ENCODE measurements at places on chromosomes 6 and 20.

DNA sequence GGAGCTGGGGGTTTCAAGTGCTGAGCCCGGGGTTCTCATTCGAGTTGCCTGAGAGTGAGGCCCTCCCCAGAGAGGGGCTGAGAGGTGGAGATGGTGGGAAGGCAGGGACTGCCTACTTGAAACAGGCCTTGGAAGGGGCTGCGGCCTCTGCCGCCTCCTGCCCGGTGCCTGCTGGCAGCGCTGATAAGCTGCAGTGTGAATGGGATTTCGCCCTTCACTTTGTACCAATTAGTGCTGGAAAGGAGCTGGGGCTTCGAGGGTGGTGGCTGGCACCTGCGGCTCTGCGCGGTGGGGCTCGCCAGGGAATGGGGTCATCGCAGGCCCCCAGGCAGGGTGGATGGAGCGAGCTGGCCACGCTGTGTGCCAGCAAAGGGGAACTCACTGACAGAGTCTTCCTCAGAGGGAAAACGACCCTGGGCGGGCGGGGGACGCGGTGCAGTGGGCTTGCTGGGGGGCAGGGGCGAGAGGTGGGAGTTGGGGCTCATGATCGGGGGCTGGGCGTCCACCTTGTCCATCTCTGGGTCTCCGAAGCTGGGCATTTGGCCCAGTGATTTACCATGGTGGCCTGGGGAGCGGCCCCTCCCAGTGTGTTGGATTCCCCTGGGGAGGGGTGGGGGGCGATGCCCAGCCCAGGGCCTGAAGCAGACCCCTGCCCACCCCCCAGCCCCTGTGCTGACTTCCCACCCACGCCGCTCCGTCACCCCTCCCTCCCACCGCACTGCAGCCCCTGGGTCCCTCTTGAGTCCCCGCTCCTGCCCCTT, 22.9 kb downstream of the COL20A1 start:
- no peak for DNase-seq

DNA sequence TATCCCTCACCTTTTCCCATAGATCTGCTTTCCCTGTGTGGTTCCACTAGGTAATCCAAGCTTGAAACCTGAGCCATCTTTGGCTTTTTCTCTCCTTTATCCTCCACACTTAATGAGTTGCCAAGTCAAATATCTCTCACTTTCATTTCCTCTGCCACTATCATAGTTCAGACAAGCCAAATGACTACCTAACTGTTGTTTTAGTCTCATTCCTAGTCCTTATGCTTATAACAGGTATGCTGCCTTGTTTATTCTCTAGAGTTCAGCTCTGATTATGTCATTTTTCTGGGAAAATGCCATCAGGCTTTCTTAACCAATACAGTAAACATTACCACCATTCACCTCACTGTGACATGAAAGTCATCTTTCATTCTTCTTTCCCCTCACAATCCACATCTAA, 6.5 kb downstream of the EFHC1 start:
- no peak for DNase-seq

- no peak for DNase-seq
Observed at GRCh38 chr20:50992733-50993457, 30.0 kb downstream of the KCNG1 start.

- DNase-seq, result no peak
Observed at GRCh38 chr20:22455259-22455658, 129.1 kb downstream of the FOXA2 start.

DNA sequence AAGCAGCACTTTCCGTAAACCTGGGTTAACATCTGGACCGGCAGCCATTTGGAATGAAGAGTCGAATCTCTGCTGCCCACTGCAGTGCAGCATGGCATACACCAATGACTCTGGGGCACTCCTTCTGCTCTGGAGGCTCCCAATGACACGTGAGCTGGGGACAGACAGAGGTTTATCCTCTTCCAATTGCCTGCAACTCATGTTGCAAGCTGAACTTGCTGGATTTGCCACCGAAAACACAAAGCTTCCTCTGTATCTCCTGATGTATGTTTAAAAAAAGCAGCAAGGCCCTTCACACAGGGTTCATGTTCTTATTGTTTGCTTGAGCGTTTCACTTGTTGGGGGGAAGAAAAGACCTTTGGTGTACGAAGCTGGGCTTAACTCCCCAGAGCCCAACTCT, 10.8 kb downstream of the NCOA5 start:
- no peak for DNase-seq

GRCh38 chr20:51428401-51429143, 113.9 kb downstream of the NFATC2 start:
- no peak for DNase-seq

DNA sequence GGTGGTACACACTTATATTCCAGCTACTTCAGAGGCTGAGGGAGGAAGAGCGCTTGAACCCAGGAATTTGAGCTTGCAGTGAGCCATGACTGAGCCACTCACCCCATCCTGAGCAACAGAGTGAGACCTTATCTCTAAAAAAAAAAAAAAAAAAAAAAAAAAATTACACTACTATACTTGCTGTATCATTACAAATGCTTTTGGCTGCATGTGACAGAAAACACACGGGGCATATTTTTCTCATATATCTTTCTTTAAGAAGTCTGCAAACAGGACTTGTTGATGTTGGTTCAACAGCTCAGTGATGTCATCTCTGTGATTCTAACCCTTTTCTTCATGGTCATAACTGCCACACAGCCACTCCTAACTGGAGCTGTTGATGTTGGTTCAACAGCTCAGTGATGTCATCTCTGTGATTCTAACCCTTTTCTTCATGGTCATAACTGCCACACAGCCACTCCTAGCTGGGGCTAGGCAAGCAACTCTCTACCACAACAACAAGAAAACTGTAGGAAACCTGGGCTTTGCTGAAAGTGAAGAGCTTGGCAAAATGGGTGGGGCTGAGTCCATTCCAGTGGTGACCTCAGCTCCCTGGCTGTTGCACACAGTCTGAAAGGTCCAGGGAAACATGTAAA, 19.8 kb downstream of the MTFR2 start:
- no peak for DNase-seq

GRCh38 chr6:131918650-131919355, 32.4 kb downstream of the CCN2 start:
- DNase-seq, result no peak

DNA sequence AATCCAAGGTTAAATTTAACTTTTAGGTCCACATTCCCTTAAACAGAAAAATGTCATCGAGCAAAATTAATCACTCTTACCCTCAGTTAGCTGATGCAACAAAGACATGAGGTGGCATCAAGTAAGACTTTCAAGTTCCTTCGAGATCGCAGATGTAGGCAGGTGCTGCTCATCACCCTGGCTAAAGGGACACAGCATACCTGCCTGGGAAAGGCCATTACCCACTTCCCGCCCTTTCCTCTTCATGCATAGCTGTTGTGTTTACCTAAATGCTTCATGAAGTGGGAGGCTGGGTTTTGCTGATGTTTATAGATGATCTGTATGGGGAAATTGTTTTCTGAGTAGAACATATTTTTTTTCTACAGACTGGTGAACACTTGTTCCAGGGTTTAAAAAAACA, 67.7 kb downstream of the GFRA4 start:
- DNase-seq, result no peak

- DNase-seq, result no peak
Observed at GRCh38 chr6:15893556-15894253, 230.9 kb upstream of the DTNBP1 start.

GRCh38 chr6:158028876-158029275, 47.2 kb downstream of the SYNJ2 start:
- no peak for DNase-seq

DNA sequence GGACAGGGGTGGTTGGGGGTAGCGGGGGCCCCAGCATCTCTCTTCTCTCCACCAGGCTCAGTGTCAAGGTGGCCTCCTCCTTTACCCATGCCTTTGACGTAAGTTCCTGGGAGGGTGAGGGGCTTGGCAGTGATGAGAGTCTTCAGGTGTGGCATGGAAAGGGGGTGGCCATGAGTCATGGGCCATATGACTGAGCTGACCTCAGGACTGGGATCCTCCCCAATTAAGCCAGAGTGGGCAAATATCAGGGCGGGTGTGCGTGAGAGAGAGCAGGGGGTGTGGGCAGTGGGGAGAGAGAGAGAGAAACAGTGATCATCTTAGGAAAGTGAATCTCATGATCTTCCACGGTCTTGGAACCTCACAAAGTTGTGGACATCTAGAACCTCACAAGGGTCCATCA, 8.2 kb upstream of the BPIFB4 start:
- DNase-seq, result no peak

DNA sequence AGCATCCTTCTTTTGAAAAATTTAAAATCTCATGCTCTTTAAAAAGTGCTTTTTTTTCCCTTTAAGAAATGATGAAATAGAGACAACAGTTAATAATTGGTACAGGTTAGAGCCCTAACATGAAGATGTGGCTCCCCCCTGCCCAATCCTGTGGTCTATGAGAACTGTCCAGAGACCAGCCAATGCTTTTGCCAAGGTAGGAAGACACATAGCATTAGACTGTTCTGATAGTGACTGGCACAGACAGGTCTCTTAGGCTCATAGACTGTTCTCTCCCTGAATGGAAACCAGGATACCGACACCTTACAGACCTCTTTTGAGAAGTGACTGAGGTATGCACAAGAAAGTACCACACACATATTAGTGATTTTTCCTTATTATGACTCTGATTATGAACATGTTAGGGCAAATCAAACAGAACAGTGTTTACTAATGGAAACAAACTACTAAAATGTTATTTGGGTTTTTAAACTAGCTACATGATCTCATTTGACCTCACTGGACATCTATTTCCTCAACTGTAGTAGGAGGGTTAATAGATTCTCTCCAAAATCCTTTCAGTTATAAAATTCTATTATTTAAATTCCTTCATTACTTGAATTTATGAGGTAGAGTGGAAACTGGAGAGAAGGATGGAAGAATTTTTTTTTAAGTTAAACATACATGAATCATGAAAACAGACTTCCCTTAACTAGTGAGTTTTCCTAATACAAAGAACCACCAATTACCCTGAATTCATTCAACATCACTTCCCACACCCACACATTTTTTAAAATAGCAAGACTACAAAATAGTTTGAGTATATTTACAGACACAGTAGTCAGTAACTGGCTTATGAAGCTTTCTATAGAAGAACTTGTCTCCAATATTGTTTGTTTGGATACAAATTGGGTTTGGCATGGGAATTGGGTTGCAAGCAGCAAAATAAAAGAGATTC, 120.4 kb downstream of the OGFRL1 start:
- no peak for DNase-seq

DNA sequence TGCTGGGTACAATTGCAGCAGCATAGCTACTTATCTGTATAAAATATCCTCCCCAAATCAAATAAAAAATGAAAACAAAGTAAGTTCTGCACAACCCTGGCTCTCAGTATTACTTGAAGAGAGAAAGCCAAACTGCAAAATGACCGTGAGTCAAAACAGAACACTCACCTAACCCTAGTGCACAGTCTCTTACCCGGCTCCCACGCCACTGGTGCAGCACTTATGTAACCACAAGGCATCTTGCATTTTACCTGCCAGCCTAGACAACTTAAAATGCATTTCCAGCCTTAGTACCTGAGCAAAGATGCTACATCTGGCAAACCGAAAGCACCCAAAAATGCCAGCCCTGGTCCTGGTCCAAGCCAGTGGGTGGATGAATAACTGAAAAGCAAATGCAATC, 12.4 kb upstream of the SIRPB1 start:
- no peak for DNase-seq

DNA sequence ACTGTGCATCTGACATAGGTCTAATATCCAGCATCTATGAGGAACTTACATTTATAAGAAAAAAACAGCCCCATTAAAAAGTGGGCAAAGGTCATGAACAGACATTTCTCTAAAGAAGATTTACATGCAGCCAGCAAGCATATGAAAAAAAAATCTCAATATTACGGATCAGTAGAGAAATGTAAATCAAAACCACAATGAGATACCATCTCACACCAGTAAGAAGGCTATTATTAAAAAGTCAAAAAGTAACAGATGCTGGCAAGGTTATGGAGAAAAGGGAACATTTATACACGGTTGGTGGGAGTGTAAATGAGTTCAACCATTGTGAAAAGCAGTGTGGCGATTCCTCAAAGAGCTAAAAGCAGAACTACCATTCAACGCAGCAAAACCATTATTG, 13.1 kb downstream of the METTL24 start:
- no peak for DNase-seq

- no peak for DNase-seq
Observed at GRCh38 chr6:109349419-109349987, 32.8 kb downstream of the CD164 start.

DNA sequence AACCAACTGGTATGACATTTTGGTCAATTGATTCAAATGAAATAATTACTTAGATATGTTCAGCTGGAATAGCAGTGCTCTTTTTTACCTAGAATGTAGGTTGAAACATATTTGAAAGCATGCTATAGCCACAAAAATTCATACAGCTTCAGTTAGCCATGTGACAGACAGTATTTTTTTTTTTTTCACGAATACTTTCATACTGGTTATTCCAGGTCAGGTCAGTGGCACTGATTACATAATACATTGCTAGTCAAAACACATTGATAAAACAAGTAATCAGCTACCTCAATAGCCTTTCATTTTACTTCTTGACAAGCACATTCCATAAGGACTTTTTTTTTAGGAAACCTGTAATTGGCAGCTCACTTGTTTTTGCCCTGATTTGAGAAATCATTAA, 222.6 kb downstream of the EYA4 start:
- no peak for DNase-seq

- no peak for DNase-seq
Observed at GRCh38 chr6:37549154-37549553, 49.5 kb upstream of the CCDC167 start.

DNA sequence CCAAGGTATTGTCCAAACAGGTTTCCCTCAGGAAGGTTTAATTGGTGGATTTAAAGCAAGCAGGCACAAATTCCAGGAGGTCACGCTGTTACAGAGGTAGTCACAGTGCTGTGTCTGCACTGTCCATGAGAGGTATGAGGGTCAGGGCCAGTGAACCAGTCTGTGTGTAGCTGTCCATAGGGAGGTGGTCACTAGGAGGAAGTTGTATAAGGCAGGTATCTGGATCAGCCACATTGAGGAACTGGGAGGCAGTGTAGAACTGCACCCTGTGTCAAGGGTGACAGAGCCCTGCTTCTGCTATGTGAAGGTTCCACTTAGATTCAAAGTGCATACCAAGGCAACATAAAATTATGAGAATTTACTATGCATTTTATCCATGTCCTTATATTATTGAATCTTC, 73.3 kb downstream of the MAP3K4 start:
- DNase-seq, result no peak

DNA sequence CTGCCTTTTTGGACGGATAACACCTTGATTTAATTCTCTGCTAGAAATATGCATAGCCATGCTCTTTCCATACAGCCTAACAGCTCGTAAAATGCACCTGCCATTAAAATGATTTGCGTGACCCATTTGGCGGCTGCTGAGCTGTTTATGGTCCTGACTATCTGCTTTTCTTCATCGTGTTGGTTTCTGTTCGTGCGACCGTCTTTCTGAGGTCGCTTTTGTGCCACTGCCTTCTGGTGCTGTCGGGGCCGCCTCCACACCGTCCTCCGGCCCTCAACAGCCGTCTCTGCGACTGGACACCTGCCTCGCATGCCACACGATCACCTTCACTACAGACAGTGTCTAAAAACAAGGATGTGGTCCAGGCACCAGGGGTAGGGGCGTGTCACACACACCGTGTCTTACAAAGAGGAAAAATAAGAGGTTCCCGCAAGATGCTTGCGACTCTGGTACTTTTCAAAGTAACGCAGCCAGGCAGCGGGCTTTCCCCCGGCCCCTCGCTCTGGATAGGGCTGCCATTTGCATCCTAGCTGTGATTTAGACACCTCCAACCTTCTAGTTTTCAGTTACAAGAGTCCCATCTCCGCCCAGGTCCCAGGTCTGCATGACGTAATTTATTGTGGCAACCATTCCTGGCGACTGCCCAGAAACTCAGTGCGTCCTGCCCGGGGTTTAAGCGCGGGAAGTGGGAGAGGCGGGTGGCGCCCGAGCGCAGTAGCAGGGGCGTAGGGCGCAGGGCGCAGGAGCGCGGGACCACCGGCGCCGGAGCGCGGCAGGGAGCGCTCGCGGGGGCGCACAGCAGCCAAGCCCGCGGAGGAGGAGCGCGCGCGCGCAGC, at the start of gene STMND1:
Gene STMND1 (plus strand): TSS at position 629 of the 836 bp plus-strand sequence. CDS start 208 bp downstream, outside the sequence.
- no peak for DNase-seq
